ENCODE measurements at places on chromosomes 7 and 10. TPM values are rescaled to one million over a fixed set of nuclear protein-coding genes. Genes with fewer than 3 reads are reported as not detected.

SAP25 gene
- total RNA-seq, result 1.4 TPM

GRK5 gene
- 6.8 TPM for total RNA-seq

CYP2C18 gene
- not detected for total RNA-seq

HABP2 gene
- not detected for total RNA-seq

FAM237B gene
- not detected for total RNA-seq

DPYSL4 gene
- total RNA-seq, result 26.1 TPM

TFPI2 gene
- 66.2 TPM for total RNA-seq

GSAP gene
- 4.1 TPM for total RNA-seq

- DNase-seq, result peak; percentile 14
Measured at GRCh38 chr7:32879460-32879859, 12.1 kb downstream of the KBTBD2 start.

DNA sequence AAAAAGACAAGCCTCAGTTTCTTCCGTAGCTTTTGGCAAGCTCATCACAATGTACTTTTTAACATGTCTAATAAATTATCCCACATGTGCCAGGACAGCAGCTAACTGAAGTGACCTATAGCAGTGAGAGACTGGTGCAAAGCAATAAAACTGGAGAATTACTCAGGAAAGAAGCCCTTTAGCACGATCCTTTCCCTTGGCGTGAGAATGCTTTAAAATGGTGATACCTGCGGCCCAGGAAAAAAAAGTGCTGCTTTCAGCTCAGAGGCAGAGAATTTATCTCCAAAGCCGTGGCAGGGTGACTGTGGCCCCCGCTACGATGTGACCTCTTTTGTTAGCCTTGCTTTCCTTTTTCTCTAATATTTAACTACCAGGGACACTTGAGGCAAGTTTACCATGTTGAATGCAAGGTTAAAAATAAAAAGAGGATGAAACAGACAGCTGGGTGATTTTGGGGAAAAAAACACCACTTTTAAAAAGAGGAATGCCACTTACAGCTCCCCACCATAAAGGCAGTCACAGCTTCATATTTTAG, 184.0 kb downstream of the FANK1 start:
- peak; percentile 51 for DNase-seq

- peak; percentile 28 for DNase-seq
Measured at GRCh38 chr10:88227342-88228018, 355.6 kb downstream of the RNLS start.

GRCh38 chr10:51638737-51639136, 60.7 kb downstream of the CSTF2T start:
- no peak for DNase-seq

- peak; percentile 64 for DNase-seq
Measured at GRCh38 chr7:102973096-102973802, 60.4 kb downstream of the LRRC17 start.

GRCh38 chr7:99461221-99461620, 4.7 kb downstream of the ATP5MF start:
- no peak for DNase-seq

- DNase-seq, result no peak
Measured at GRCh38 chr10:110494532-110494931, 3.2 kb upstream of the DUSP5 start.

DNA sequence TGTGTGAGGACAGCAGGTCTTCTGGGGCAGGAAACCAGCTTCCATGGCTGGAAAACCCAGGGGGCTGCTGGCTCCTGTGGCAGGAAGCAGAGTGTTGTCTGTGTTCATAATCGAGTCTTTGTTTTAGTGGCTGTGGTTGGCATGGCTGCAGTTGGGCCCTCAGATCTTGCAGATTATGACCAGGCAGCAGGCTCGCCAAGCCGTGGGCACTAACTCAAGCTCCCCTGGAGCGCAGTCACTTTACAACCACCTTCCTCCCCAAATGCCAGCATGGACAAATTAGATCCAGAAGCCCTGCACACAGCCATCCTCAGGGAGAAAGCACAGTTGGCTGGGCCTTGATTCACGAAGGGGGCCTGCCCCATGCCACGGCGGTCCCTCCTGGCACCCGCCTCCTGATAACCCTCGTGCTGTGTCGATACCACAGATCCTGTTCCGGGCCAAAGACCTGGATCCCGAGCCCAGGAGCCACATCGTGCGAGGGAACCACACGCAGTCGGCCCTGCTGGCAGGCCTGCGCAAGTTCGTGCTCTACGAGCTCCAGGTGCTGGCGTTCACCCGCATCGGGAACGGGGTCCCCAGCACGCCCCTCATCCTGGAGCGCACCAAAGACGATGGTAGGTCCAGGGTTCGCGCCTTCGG, 552.5 kb upstream of the FOXK1 start:
- no peak for DNase-seq

DNA sequence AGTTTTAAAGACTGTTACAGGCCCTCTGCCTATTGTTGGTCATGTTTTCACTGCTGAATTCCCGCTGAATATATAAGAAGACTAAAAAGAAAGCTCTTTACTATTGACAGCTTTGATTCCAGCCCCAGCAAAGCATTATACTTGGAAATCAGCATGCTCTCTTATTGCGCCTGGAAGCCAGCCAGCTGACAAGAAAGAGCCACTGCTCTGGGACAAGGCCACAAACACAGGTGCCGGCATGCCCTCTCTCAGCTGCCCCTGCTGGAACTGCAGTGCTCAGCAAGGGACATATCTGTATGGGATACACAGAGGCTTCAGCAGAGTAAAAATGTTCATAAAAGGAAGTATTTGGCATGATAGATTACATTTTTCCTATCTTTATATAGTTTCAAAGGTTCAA, 523.9 kb downstream of the ADRA2A start:
- DNase-seq, result no peak

- DNase-seq, result no peak
Measured at GRCh38 chr7:132065989-132066603, 509.7 kb upstream of the PODXL start.

- no peak for DNase-seq
Measured at GRCh38 chr10:121781101-121781500, 146.7 kb downstream of the ATE1 start.

- peak; percentile 96 for DNase-seq
Measured at GRCh38 chr7:140059273-140060242, 3.2 kb downstream of the PARP12 start.

- no peak for DNase-seq
Measured at GRCh38 chr10:6756716-6757115, 176.6 kb upstream of the PRKCQ start.

GRCh38 chr10:101292194-101293006, 61.6 kb upstream of the BTRC start:
- DNase-seq, result no peak

DNA sequence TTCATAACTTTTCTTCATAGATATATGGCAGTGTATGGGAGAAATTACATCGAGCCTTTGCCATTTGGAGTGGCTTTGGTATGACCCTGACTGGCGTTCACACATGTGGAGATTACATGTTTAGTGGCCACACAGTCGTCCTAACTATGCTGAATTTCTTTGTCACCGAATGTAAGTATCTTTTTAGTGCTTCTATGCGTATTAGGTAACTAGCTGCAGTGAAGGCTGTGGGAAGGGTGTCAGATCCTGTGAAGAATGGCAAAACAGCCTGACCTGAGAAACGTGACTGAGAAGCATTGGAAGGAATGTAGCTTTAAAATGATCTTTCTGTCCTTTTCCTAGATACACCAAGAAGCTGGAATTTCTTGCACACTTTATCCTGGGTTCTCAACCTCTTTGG, 34.5 kb upstream of the VDAC2 start:
- no peak for DNase-seq

GRCh38 chr7:159020987-159021386, 123.7 kb downstream of the VIPR2 start:
- DNase-seq, result no peak

GRCh38 chr7:141649137-141649864, 52.7 kb downstream of the DENND11 start:
- peak; percentile 56 for DNase-seq

DNA sequence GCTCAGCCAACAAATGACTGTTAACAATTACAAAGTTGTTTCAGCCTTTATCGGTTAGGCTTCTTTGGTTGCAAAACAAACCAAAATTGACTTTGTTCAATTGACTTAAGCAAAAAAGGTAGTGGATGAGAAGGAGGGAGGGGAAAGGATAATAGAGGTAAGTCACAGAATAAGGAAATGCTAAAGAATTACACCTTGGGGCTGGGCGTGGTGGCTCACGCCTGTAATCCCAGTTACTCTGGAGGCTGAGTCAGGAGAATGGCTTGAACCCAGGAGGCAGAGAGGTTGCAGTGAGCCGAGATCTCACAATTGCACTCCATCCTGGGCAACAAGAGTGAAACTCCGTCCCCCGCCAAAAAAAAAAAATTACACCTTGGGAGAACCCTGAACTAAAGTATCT, 41.4 kb downstream of the AHCYL2 start:
- DNase-seq, result no peak

- no peak for DNase-seq
Measured at GRCh38 chr10:124627866-124628675, 116.1 kb downstream of the FAM53B start.

DNA sequence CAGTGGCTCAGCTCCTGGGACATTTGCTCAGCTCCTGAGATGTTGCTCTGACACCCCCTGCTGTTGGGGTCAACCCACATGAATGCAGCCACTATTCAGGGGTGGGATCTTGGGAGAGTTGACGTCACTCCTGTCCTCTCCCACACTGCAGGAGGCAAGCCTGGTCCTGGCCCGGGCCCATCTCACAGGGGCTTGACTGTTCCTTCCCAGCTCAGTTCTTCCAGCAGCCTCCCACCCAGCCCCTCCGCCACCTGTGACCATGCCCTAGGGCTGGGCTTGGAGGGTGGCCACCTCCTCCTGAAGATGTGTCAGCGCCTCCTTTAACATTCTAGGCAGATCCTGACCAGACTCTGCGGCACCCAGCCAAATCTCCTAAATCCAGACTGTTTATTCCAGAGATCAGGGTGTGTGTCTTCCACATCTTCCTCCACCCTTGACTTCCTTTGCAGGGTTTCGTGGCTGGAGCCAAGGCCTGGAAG, 19.1 kb upstream of the OPALIN start:
- DNase-seq, result no peak

DNA sequence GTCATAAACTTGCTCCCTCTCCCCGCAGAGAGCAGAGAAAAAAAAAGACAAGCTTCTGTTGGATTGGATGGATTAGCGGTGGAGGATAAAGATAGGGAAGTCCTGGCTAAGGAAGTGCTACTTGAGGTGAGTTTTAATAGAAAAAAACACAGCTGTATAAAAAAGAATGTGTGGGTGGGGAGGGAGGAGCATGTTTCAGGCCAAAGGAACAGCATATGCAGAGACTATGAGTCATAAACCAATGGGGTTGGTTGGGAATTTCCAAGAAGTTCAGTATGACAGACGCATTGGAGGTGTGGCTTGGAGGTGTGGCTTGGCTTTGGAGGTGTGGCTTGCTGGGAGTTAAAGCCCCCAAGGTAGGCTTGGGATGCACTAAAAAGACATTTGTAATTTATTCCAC, 103.0 kb upstream of the LSM8 start:
- peak; percentile 83 for DNase-seq

DNA sequence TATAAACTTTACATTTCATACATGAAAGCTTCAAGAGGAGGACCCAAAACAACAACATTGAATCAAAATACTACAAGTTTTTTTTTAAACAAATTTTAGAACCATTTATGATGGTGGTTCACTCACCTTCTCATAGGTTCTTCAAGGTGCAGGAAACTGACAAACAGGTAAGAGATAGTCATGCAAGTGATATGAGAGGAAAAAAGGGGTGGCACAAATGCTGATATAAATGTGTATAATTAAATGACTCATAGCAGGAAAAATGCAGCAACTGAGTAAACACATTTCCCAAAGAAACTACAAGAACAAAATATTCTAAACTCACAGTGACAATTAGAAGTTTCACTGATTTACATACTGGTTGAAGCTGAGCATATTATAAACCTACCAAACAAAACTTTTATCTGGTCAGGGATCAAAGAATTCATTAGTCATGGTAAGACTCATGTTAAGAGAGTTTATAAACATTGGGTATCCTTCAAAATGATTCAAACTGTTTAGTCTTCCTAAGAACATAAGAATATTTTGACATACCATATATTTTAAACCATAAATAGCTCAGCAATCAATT, 14.1 kb downstream of the ZWINT start:
- peak; percentile 18 for DNase-seq
